D341Med (cell line): ENCODE measurements at places on chromosomes 5 and 9.
A peak's percentile ranks its signal among the peaks of the same experiment; 100 is the strongest.

- no peak for DNase-seq
Measured at GRCh38 chr5:176547802-176548201, 1.3 kb upstream of the CDHR2 start.

DNA sequence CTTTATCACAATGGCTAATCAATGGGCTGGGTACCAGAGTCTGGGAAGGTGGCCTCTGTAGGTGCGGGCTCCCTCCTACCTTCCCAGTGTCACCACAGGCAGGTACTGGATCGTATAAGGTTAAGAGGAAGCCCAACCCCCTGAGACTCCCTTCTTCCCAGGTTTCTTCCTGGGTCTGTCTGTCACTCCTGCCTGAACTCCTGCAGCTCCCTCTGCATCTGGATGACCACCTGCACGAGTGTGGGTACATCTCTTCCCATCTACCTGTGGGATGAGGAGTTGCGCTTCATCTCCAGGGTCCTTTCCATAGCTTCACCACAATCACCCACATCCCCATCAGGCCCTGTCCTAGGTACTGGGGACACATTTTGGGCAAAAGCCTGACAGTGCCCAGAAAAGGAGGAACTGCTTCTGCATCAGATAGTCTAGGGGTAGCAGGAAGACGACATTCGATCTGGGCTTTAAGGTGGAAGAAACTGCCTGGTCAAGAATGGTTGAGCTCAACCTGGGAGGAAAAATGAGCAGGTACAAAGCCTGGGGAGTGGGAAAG is 112.2 kb upstream of the ALDH1B1 start:
- DNase-seq = no peak

- no peak for DNase-seq
Measured at GRCh38 chr9:136613824-136614371, 48.8 kb upstream of the EGFL7 start.

DNA sequence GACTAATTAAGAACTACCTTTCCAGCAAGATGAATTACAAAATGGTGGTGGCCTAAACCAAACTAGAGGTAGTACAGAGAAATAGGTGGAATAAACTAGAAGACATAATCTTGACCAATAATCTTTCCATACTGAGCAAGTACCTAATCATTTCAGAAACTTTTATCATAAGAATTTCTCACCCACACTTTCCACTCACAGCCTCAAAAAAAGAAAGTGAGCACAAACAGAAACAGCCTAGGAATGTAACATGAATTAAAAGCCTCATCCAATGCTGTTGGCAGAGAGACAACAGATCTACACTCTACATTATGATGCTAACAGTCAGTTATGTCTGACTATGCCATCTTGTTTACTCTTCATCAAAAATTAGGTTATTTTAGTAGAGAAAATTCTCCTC is 1.3 kb downstream of the RNF38 start:
- no peak for DNase-seq

- DNase-seq = no peak
Measured at GRCh38 chr5:10499066-10499465, 57.4 kb downstream of the ROPN1L start.

GRCh38 chr9:36828611-36829013 is 205.5 kb downstream of the PAX5 start:
- no peak for DNase-seq

DNA sequence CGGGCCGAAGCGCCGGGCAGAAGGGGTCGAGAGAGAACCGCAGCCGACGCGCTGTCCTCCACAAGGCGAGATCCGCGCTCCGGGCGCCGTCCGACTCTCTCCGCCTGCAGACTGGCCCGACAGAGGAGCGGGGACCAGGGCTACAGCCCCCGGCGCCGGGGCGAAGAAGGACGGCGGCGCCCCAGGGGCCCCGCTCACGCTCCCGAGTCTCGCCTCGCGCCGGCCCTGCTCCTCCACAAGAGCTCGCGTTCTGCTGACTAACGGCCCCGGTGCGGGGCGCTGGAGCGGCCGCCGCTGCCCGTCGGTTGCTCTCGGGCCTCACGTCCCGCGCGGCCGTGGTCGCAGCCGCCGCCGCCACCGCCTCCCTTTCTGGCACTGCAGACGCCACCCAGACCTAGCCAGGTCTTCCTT is 338 bp downstream of the ABHD17B start:
- DNase-seq = peak; percentile 57

DNA sequence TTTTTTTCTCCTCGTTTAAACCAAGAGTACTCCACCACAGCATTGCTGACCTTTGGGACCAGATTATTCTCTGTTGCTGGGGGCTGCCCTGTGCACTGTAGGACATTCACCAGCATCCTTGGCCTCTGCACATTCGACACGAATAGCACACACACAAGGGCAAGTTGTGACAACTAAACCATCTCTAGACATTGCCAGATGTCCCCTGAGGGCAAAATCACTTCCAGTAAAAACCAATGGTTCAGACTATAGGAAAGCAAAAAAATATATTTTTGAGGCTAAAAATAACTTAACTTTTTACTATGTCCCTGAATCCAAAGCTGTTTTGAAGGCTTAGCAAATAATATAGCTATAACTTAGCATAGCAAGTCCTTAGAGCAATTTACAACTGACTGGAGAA is 65.9 kb downstream of the SEMA5A start:
- no peak for DNase-seq

GRCh38 chr9:6270896-6271295 is 55.3 kb downstream of the IL33 start:
- DNase-seq = no peak

GRCh38 chr5:16976625-16977008 is 40.5 kb upstream of the MYO10 start:
- no peak for DNase-seq

GRCh38 chr9:77847059-77847499 is 184.5 kb downstream of the GNAQ start:
- no peak for DNase-seq

DNA sequence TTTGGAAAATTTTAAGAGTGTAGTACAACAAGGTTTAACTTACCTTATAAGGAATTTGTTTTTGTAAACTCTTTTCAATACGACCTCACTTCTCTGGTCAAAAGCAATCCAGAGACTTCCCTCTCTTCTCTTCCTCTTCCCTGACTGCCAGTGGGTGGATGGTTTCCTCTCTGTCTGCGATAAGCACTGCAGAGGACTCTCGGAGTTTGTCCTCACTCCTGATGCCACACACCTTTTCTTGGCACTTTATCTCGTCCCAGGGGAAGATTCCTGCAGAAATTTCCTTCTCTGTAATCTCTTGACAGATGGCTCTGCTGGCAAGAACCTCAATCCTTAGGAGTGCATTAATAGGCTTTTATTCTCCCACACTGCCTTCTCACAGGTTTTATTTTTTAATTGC is 641.6 kb downstream of the NR2F1-AS1 start:
- DNase-seq = peak; percentile 71

DNA sequence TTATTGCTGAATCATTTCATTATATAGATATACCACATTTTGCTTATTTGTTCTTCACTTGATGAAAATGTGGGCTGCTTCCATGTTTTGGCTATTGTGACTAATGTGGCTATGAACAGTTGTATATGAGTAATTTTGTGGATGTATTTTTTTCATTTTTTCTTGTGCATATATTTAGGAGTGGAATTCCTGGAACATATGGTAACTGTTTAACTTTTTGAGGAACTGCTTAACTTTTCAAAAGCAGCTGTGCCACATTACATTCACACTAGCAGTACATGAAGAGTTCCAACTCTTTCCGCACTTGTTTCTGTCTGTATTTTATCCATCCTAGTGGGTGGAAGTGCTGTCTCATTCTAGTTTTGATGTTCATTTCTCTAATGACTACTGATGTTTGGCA is 67.8 kb downstream of the JAK2 start:
- DNase-seq = no peak

DNA sequence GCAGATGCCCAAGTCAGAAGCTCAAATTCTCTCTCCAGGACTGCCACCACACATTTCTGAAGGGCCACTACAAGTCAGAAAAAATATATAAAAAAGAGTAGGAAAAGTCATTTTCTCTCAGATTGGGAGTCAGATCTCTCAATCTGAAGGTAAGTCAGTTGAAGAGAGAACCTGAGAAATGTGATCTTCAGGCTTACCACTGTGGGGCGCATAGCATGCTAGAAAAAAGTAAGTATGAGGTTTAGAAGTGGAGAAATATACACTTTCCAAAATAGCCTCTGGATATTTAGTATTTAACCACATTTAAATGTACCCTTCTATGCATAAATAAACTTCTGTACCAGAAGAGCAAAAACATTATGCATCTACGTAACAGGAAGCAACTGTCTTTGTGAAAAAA is 800.7 kb upstream of the CTNND2 start:
- DNase-seq = no peak
